Fibroblast of skin of right quadriceps (primary cell): ENCODE measurements at places on chromosomes 7 and 10.

DNA sequence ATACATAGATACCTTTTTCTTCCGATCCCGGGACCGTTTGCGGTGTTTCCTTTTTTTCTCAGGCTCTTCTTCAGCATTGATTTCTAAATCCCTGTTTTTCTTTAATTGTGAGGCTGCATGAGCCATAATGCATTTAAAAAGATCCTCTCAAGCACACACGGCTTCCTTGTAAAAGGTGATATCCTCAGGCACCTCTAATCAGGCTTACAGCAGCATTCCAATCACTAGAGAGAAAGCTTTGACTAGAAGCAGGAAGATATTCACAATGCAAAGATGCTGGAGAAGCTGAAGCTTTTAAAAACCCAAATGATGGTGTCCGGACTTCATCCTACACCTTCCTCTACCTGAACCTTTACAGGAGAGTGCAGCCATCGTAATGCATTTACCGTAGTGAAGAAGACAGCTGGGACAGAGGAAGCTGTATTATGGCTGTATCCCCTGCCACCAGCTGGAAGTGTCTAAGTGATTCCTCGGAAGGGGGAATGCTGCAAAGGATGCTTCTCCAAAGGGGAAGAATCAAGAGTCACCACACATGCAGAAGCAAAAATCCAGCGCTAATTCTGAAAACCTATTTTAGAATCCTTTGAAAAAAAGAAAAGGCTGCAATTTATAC lies at the start of gene ANK3:
Gene ANK3, minus strand, starts transcription at position 463 of the 613 bp plus-strand sequence. Its CDS starts 337 bp downstream, at position 126.
- no peak for DNase-seq

- DNase-seq = peak; percentile 6
These were observed 197.1 kb upstream of the STK17A start for GRCh38 chr7:43385856-43386255.

DNA sequence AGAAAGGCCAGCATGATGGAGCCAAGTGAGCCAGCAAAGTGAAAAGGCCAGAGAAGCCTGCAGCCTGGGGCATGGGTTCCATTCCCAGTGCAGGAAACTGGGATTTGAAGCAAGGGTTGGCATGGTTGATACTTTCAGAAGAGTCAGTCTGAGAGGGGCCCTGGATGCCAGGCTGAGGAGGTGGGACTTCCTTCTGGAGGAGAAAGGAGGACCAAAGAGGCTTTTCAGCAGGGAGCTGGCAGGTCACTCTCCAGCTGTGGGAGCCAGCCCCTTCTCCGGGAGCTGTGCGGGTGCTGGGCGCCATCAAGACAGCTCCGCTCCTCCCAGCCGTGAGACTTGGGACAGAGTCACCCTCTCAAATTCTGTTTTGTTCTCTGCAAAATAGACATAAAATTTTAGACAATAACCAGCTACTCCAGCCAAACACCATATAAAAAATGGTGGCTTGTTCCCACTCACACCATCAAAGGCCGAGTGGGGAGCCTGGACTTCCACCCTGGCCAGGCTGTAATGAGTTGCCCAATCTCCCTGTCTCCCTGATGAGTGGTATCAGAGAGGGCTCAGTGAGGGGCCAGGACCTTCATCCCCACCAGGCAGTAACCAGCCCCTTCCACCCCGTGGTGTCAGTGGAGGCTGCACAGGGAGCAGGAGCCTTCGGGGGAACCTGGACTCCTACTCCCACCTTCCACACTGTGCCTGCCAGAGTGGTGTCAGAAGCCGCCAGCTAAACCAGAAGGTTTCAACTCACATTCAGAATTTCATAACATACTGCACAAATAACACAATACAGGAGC lies 133.6 kb upstream of the RET start:
- no peak for DNase-seq

DNA sequence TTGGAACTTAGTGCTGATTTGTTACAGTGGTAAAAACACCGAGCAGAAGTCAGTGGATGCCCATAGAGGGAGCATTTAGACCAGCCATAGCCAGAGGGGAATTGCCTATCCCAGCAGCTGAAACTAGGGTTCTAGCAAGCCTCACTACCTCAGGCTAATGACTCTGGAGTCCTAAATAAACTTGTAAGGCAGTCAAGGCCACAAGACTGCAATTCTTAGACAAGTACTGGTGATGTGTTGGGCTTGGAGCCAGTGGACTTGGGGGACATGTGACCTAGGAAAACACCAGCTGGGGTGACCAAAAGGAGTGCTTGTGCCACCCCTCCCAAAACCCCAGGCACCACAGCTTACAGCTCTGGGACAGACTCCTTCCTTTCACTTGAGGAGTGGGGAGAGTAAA lies 209.0 kb downstream of the MAGI2 start:
- DNase-seq = no peak

DNA sequence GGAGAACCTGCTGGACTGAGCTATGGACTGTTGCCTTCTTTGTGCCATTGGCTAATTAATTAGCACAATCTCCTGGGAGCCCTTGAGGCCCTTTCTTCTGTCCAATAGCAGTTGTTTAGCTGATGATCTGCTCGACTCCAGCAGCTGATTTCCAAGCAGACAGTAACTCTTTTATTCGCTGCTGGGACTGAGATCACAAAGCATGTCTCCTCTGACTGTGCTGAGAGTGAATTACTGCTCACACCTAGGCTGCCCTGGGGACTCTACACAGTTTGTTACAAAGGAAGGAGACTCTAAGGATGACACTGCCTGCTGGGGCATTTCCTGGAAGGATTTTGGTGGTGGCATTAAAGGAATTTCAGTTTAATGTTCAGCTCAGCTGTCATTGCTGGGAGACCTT lies 31.4 kb downstream of the CASP7 start:
- DNase-seq = no peak

- DNase-seq = no peak
These were observed 339.9 kb downstream of the GFRA1 start for GRCh38 chr10:115933098-115933497.

DNA sequence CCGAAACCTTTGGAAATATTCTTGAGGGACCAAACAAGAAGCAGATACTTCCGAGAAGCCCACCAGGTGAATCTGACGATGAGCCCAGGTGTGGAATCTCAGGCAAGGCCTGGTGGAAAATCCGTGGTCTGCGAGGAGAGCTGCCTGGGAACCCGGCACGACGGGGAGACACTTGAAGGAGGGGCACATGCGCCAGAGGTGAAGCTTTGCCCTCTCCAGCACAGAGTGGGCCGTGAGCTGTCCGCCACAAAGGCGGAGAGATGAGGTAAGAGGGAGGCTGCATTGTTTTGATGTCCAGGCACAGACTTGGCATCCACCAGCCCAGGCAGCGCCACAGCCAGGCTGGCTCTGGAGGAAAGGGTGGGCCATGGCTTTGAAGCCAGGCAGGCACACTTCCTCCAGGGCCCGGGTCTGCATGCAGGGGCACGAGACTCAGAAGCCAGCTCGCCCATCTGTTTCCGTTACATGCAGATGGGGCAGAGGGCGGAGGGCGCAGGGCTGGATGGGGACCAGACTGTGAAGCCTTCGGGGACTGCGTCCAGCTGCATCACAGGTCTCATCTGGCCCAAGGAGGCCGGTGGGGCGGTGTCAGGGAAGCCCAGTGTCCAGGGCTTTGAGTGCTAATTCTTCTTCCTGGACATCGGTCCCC lies 45.4 kb downstream of the CALML3 start:
- DNase-seq = no peak

- DNase-seq = no peak
These were observed 225.5 kb downstream of the DOCK4 start for GRCh38 chr7:111980725-111981124.

GRCh38 chr7:77702513-77702912 lies 6.3 kb downstream of the RSBN1L start:
- no peak for DNase-seq

- no peak for DNase-seq
These were observed 87.2 kb upstream of the AGK start for GRCh38 chr7:141463986-141464385.

- DNase-seq = peak; percentile 81
These were observed 340.8 kb upstream of the PODXL start for GRCh38 chr7:131897016-131897789.

DNA sequence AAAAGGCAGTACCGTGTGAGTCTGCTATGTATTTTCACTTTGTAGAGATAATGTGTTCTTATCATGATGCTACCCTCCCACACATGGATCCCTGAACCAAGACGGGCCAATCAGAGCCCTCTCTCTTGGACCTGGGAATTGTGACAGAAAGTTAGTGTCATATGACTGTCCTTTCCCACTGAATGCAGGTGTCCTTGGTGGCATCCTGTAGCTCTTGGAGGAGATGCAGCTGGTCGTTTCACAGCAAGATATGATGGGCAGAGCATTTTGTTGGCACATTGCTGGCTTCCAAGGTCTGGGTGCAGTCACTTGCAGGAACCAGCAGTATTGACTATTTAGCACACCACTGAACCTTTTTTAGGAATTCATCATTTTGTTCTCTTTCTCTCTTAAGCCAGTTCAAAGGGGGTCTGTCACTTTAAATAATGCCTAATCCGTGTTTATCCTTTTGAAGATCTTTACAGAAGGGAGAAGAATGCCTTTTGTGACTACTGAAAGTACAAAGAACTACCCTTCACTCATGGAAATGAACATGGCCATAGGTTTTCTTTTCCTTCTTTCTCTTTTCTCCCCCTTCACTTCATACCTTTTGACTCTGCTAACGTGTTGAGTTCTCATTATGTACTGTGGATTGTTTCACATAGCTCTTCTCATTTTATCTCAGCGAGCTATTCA lies 125.1 kb downstream of the PLXDC2 start:
- no peak for DNase-seq

- DNase-seq = no peak
These were observed 241.5 kb downstream of the AUTS2 start for GRCh38 chr7:69839782-69840181.

DNA sequence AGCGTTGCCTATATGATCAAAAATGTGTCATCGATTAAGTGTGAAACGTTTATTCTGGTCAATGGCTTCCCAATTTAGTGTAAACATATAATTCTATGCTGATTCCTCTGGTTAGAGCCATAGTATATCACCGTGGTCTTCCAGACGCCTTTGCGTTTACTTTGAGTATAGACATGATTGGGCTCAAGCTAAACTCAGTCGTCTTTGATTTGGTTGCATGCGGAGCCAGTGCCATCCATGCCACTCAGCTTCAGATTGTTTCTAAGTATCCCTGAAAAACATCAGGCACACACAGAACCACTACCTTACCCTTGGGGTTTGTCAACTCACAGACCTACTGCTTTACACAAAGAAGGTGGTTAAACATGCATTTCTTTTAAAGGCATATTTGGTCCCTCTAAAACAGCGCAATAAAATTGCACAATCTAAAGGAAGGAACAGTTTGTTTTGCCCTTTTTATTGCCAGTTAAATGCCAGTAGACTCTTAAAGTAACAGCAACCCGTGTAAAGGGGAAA lies 273.6 kb upstream of the KLF6 start:
- no peak for DNase-seq

GRCh38 chr7:42746214-42746613 lies 165.7 kb downstream of the C7orf25 start:
- DNase-seq = no peak

DNA sequence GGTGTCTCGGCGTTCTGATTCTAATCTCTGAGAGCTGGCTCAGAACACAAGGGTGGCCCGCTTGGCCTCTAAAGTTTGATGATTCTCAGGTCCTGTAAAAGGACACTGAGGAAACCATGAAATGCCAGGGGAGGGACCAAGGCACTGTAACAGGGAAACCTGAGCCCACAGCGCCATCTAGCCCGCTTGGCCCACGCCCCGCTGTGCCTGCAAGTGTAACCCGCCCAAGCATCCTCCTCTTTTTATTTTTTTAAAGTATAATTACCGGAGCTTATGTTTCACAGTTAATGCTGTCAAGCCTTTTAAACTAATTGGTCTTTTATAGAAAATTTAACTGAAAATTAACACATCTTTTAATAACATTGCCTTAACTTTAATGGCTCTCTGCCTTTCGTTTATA lies 734.7 kb downstream of the KCNMA1 start:
- no peak for DNase-seq

DNA sequence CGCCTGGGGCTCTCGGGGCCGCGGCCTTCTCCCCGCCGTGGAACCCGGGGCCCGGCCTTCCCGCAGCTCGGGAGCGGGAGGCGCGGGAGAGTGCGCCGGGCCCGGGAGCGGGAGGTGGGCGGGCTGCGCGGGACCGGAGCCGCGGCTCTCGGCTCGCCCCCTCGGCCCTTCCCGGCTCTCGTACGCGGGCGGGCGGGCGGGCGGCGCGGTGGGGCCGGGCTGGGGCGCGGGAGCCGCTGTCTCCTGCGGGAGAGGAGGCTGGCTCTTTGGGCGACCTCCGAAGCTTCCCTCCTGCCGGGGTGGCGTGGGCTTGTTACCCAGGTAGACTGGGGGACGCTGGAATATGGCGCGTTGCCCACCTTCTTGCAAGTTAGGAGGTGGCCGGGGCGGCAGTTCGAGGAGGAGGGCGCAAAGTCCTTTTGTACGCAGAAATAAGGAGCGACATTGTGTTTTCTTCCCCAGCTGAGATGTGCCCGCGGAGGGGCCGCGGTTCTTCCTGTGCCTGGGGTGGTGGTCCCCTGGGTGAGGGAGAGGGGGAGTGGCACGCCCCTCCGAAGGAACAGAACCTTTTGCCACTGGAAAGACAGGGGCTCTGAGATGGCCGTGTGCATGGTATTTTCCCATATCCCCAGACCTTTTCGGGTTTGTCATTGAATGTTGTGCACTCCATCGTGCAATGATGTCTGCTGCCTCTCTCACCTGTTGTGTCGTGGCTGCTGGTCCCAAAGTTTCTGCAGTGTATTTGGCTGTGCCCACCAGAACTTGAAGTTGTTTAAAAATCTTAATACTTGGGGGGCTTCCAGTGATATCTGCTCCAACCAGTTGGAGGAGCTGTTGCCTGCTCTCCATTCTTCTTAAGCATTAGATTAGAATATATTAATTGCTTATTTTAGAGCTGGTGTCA lies 844 bp downstream of the NRF1 start:
- peak; percentile 31 for DNase-seq

GRCh38 chr7:46452561-46453135 lies 531.6 kb upstream of the IGFBP3 start:
- no peak for DNase-seq

GRCh38 chr7:127692200-127692599 lies 40.2 kb downstream of the SND1 start:
- DNase-seq = no peak

DNA sequence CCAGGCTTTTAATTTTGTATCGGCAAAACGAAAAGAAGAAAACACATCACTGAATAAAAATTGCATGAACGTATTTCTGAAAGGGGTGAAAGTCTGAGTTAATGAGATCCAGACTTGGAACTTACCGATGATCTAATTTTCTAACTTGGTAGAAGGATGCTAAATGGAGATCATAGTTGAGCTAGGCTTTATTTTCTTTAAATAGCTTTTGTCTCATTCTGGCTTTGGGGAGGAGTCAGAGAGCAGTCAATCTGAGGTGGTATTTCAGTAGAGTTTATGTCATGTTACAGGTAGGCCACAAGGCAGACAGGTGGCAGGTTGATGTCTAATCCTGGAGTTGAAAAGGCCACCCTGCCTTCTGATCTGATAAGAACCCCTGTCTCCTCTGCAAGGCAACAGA lies 161.9 kb downstream of the KIAA1217 start:
- peak; percentile 33 for DNase-seq

GRCh38 chr7:27636326-27637006 lies 26.2 kb downstream of the HIBADH start:
- DNase-seq = peak; percentile 13
